Activated T-cell treated with anti-CD3 and anti-CD28 coated beads for 1 hour (primary cell): ENCODE measurements at places on chromosomes 2 and 18.

- no peak for DNase-seq
Observed at GRCh38 chr2:156322686-156323231, 9.8 kb downstream of the NR4A2 start.

- no peak for DNase-seq
Observed at GRCh38 chr2:225056330-225057073, 14.2 kb upstream of the DOCK10 start.

DNA sequence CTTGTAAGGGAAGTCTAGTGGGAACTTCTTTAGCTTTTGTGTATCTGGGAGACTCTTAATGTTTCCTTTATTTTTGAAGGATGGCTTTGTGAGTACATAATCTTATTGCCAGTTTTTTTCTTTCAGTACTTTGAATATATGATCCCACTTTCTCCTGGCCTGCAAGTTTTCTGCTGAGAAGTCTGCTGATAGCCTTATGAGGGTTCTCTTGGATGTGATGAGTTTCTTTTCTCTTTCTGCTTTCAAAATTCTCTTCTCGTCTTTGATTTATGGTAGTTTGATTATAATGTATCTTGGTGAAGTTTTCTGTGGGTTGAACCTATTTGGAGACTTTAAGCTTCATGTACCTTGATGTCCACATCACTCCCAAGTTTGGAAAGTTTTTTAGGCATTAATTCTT is 28.1 kb downstream of the COLEC11 start:
- DNase-seq: no peak

GRCh38 chr18:41548521-41549260 is 406.3 kb upstream of the PIK3C3 start:
- DNase-seq: no peak

GRCh38 chr2:73426176-73426575 is 40.5 kb downstream of the ALMS1 start:
- DNase-seq: no peak
